ENCODE measurements at places on chromosomes 7 and 10. TPM values are rescaled to one million over a fixed set of nuclear protein-coding genes. Genes with fewer than 3 reads are reported as not detected.

DNA sequence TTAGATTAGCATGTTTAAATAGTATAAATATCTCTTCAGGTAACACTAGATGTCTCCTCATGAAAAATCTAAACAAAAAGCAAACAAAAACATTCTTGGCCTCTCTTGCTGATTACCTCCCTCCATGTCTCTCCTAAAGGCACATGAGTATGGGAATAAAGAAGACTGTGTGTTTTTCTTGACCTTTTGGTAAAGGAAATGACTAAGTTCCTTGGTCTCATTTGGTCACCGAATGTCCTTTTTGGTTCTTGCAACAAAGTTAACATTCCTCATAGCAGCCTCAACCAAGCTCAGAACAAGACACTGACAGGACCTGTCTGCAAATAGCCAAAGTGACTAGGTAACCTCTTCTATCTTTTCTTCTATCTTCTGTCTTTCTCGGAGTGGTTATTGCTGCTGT, 35.5 kb downstream of the POM121L12 start:
- DNase-seq: no peak

- DNase-seq: no peak
Measured at GRCh38 chr7:113828581-113828980, 90.2 kb downstream of the PPP1R3A start.

DNA sequence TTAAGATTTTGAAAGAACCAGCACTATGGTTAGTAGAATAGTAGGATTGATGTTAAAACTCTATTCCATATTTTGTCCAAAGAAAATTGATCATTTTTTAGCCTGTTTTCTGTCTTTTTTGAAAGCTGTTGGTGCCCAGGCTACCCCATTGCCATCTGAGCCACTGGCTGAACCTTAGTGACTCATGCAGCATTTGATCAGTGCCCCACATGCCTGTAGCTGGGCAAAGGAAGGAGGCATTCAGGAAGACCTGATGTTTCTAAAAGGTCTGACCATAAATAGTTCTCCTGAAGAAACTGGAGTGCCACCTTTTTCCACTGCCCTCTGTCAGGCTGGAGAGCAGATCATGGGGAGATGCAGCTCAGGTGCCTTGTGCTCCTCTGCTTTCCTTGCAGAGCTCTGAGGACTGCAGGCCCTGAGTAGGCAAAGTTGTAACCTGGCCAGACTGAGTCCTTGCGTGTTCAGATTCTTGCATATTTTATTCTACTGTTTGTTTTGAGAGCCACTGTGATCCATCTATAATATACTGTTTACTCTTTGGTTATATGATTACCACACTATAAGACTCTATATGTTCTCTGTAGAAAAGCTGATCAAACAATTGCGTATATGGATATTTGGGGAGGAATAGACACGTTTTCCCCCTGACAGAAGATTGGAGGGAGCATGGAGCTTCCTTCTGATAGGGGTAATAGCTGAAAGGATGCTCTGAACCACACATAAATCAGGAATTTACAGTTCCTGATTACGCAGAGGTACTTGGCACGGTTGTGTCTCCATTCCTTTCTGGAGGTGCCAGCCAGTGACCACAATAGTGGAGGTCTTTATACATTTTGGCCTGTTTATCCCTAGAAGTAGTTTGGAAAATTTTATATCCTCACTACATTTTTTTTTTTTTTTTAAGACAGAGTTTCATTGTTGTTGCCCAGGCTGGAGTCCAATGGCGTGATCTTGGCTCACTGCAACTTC, 48.9 kb upstream of the GJD4 start:
- DNase-seq: no peak

- DNase-seq: no peak
Measured at GRCh38 chr7:151472644-151473380, 32.9 kb upstream of the CRYGN start.

- DNase-seq: no peak
Measured at GRCh38 chr7:149004405-149005370, 23.6 kb downstream of the PDIA4 start.

GRCh38 chr7:44971902-44972441, 6.8 kb downstream of the MYO1G start:
- DNase-seq: no peak

- DNase-seq: no peak
Measured at GRCh38 chr10:68088740-68089139, 13.7 kb upstream of the HERC4 start.

DNA sequence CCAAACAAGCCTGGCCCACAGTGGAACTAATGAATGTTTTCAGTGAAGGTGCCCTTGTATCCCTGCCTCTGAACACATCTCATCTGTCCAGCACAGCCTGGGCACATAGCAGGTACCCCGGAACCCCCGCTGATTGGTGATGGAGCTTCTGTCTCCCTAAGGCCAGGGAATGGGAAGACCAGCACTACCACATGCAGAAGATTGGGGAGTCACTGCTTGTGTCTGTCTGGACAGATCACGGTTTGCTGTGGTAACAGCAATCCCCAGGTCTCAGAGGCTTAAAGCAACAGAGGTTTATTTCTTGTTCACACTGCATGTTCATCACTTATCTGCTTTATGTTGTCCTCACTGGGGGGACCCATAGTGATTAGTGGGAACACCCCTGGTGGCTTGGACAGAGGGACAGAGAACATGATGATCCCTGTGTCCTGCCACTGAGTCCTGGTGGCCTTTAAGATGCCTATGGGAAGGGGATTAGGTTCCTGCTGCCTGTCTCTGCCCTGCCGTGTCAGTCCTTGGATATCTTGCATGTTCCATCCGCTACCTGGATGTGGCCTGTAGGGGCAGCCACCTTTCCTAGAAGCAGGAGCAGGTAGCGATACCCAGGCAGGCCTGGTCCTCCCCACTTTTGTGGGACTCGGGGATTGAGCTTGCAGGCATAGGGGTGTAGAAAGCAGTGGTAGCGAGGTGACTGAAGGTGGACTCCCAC, 3.6 kb downstream of the TSPAN14 start:
- no peak for DNase-seq

DNA sequence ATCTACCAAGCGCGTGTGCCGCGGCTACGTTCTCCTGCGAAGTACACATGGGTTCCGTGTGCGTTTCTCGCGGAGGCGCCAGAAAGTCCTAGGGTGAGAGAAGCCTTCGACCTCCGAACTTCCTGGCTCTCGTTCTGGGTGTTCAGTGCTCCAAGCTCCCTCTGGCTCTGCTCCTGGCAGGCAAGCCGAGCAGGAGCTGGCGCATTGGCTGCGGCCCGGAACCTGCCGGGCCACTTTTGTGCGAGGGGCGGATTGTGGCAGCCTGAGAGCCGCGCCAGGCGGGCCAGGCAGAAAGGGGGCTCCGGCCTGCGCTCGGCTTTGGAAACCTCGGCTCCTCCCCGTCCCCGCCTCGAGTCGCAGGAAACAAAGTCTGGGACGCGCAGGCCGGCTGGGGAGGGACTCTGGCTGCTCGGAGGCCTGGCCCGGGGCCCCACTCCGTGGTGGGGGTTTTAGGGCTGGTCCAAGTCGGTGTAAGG, 9.6 kb downstream of the EMX2 start:
- peak; percentile 62 for DNase-seq

GRCh38 chr7:76342222-76342621, 16.6 kb downstream of the YWHAG start:
- no peak for DNase-seq

DNA sequence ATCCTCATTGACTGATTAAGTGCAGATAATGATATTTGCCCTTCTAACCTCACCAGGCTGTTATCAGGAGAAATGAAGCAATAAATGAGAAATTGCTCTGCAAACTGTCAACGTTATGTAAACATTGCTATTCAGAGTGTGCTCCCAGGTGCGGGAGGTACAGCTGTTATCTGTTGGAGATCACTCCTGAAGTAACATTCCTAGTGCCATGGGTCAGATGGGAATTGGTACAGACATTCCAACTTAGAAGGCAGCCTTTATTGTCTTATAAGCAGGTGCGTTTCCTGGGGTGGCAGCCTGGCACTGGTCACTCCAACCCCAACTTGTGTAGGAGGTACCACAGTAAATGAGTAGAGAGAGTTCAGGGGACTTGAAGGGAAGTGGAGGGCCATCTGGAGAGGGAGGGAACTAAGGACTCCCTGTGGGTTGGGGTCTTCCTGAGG, 36.8 kb downstream of the HK1 start:
- no peak for DNase-seq

DNA sequence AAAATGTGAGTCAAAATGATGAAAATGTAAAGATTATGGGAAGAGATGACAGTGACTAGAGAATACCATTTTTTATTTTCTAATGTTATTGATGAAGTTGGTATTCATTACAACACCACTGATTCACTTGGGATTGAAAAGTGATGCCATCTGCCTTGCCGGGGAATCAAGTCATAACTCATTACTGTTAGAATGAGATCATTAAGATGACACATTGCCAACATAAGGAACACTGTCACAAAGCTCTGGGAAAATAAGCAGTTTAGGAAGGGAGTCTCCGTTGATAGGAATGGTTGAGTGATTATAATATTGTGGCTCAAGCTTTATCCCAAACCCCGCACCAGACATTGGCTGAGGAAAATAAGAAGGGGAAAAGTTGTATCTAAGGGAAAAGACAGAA, 121.5 kb upstream of the PLPP4 start:
- DNase-seq: no peak

DNA sequence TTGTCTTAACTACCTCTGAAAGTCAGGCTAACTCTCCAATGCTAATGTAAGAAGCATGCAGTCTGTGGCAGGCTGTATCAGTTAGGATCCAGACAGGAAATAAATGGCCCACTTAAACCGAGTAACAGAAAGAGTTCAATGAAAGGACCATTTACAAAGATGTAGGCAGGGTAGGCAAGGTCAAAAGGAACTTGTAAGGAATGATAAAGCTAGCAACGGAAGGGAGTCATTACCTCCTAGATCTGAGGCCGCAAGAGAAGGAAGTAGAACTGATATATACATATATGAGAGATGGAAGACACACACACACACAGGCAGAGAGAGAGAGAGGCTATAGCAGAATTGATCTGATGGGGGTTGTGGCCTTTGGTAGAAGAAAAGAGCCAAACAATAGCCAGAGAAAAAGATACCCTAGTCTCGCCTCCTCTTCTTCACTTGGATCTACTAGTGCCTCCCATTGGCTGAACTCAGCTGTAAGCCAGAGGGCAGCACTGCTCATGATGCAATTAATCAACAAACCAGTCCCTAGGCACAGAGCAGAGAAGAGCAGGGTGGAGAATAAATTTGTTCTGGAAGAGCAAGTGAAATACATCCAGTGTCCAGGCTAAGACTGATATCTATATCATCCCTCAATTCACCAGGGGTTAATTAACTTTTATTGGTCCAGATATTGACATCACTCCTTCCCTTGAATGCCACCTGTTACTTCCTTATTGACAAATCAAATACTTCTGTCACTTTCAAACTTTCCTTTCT, 91.2 kb downstream of the LSMEM1 start:
- peak; percentile 26 for DNase-seq

DNA sequence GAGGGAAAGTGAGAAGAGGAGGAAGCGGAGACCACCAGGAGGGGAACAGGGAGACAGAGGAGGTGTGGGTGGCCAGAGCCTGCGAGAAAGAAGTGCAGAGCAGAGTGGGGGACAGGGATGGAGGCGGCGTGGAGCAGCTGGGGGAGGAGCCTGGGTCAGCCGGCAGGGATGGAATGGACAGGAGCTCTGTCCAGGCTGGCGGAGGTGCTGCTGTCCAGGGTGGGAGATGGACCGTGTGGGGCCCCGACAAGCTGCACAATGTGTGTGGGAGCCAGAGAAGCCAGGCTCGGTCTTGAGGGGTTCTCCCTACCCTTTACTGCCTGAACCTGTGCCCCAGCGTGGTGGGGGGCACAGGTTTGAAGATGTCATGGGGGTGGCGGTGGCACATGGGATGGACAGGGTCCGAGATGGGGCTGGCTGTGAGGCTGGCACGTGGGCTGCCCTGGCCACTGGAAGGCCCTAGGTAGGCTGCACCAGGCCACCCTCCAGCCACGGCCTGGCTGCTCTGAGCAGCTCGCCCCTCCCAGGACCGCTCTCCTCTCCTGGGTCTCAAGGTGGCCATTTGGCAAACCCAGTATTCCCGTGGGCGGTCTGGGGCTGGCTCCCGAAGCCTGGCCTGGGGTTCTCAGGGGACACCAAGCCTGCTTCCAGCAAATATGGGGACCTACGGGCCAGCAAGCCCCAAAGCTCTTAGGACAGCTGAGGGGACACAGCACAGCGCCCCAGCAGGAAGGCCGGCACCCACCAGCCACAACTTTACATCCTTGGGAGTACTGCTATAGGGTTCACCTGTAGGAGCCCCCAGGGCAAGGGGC, 32.3 kb downstream of the YKT6 start:
- no peak for DNase-seq

- no peak for DNase-seq
Measured at GRCh38 chr7:26096136-26096535, 55.9 kb upstream of the NFE2L3 start.

GRCh38 chr7:32336726-32337125, 153.5 kb downstream of the LSM5 start:
- no peak for DNase-seq

GRCh38 chr10:123147635-123148413, at the start of gene HMX2:
TSS of gene HMX2 (plus strand) at chr10:123148136. CDS start at chr10:123148379, 243 bp downstream.
- DNase-seq: peak; percentile 56

GRCh38 chr10:11386044-11386443, 225.4 kb downstream of the USP6NL start:
- DNase-seq: no peak

- DNase-seq: no peak
Measured at GRCh38 chr7:29306319-29306991, 111.9 kb downstream of the CHN2 start.

DNA sequence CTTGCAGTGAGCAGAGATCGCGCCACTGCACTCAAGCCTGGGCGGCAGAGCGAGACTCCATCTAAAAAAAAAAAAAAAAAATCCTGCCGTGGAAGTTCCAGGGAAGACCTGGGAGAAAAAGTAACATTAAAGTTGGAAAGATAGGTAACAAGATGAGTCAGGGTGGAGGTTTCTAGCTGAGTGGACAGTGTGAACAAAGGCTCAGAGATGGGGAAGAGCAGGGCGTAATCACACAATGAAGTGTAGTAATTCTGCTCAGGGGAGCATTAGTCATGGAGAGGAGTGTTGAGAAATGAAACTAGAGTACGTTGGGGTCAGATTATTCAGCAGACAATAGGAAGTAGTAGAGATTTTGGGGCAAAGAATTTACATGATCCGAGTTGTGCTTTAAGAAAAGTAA, 21.6 kb upstream of the WASL start:
- DNase-seq: no peak

DNA sequence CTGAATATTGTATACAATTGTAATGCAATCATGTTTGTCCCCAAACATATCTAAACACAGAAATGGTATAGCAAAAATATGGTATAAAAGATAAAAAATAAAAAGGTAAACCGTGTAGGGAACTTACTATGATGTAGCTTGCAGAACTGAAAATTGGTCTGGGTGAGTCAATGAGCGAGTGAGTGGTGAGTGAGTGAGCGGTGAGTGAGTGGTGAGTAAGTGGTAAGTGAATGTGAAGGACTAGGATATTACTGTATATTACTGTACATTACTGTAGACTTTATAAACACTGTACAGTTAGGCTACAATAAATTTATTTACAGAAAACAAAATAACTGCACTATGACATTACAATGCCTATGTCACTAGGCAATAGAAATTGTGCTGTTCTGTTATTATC, 1163.2 kb upstream of the SORCS1 start:
- no peak for DNase-seq

- no peak for DNase-seq
Measured at GRCh38 chr10:3186368-3186767, 13.8 kb upstream of the PITRM1 start.

The INMT gene
- 24.2 TPM for total RNA-seq

The ATRNL1 gene
- 50.7 TPM for total RNA-seq

The ZPBP gene
- not detected for total RNA-seq

The CYP3A7 gene
- total RNA-seq: not detected

The ZMIZ1 gene
- total RNA-seq: 88.2 TPM

The PLOD3 gene
- 46.7 TPM for total RNA-seq

The CLDN3 gene
- total RNA-seq: 1.8 TPM

The CAMK2B gene
- total RNA-seq: not detected

The MKI67 gene
- 27.7 TPM for total RNA-seq

The SPDYE18 gene
- not detected for total RNA-seq

The BHLHA15 gene
- 20.1 TPM for total RNA-seq

The PRKG1 gene
- total RNA-seq: 26.8 TPM

Data from stomach (tissue), 19 donors.